ENCODE measurements at places on chromosomes 6 and 20.

GRCh38 chr6:89690944-89691324, 52.4 kb upstream of the LYRM2 start:
- no peak for DNase-seq

GRCh38 chr20:21390768-21391167, 6.6 kb downstream of the NKX2-4 start:
- DNase-seq, result no peak

DNA sequence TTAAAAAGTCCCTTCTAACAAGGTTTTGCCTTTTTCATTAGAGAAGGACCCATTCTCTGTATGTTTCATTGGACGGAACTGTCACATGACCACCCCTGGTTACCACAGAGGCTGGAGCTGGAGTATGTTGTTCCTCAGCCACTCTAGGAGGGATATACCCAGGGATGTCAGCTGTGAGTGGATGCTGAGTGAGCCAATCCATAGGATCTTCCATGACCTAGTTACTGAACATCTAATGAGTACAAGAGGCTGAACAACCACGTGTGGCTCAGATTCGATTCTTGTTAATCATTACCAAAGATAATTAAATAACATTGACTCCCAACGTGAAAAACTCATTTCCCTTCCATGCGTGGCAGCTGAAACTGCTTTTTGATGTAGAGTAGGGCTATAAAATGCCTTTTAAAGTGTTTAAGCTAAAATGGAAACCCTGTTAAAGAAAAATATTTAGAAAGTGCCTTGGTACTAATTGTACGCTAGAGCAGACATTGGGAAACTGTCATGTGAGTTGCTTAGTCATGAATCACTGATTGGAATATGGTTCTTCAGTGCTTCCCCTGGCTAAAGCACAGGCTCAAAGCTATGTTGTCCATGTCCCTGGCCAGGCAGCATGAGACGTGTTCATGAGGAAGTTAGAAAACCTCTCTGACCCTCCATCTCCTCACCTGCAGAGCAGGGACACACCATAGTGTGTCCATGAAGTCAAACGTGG, 256.1 kb downstream of the ZNF217 start:
- no peak for DNase-seq

GRCh38 chr6:39273406-39273821, 40.8 kb downstream of the KCNK17 start:
- DNase-seq, result no peak

- DNase-seq, result no peak
Measured at GRCh38 chr20:12269579-12269978, 351.9 kb downstream of the BTBD3 start.

DNA sequence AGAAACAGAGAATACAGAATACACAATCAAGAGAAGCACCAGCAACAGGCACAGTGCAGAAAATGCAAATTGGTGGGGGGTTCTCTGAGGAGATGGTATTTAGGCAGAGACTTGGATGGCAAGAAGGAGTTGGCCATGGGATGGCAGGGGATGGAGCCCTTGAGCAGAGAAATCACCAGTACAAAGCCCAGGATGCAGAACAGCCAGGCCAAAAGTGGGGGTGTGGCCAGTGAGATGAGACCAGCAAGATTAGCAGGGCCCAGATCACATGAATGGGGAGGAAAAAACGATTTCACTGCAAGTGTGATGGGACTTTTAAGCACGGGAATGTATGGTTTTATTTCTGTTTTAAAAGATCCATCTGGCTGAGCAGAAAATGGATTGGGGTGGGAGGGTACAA, 63.4 kb downstream of the TRAM2 start:
- no peak for DNase-seq

GRCh38 chr20:49786668-49787370, 25.8 kb upstream of the SLC9A8 start:
- DNase-seq, result no peak

- peak; percentile 24 for DNase-seq
Measured at GRCh38 chr6:83518816-83519480, 6.6 kb downstream of the PRSS35 start.

DNA sequence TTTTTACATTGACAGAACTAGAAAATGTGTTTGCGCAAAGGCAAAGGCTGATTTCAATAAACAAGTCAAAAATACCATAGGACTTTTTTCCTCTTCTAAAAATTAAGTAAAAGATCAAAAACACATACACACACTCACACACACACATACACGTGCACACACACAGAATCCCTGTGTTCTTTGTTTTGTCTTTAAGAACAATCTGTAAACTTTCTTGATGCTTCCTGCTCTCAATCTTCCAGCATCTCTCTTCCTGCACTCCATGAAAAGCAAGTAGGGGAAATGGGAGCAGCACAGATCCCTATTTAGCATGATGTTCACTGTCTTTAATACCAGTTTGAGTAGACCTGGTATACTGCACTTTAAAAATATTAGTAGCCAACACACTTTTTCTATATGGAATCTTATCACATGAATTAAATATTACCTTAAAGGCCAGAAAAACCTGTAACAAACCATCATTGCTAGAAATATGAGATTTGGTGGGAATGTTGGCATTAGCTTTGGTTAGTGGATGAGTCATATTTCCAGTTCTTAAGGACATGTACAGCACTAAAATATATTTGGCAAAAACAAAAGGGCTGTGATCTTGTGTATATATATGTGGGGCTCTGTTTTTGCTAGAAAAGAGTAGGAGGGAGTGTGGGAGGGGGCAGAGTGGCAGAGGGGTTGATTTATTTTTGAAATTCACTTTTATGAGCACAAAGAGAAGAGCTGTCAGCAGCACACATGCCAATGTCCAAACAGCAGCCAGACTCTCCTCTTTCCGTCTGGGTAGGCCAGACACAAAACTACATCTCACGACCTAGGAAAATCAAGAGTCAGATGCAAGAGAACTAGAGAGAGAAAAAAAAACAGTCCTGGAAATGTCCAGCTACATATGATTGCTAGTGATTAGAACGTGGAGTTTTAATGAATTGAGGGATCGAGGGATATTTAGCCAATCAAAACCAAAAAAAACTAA, 4.6 kb downstream of the PTPRK start:
- no peak for DNase-seq

GRCh38 chr6:122839472-122839871, 50.4 kb downstream of the SMPDL3A start:
- DNase-seq, result peak; percentile 73

GRCh38 chr6:26459023-26459810, 1.5 kb downstream of the BTN2A1 start:
- DNase-seq, result no peak

DNA sequence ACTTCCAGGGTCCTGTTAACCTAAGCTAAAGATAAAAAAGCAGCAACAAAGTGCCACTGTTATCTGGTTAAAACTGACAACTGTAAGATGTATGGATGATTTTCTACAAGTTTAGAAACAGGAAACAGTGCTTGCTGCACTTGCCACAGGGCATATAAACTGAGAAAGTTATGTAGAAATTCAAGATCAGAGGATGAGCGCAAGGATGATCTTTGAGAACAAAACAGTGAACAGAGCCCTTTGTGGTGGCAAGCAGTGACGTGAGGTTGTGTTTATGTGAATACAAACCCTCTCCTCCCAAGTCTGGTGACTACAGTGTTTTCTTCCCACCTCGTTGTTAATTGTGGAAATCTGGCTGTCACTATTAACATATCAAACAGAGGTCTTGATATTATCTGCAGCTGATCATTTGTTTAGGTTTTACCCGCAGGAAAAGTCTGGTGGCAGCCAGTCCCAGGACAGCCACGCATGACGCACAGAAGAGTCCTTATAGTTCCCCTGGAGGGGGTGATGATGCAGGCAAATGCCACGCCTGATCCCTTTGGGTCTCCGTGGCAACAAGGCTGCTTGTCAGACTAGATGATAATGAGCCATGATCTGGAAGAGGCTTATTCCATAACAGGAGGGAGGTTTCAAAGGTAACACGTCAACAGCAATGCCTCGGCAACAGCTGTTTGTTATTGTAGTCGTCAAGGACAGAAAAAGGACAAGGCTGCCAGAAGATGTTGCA, 43.1 kb upstream of the TNFAIP3 start:
- DNase-seq, result no peak

GRCh38 chr20:48411919-48412522, 415.8 kb downstream of the PREX1 start:
- no peak for DNase-seq
